PC-3 (cell line): ENCODE measurements at places on chromosomes 1 and 21. TPM values are rescaled to one million over a fixed set of nuclear protein-coding genes. Genes with fewer than 3 reads are reported as not detected.

DNA sequence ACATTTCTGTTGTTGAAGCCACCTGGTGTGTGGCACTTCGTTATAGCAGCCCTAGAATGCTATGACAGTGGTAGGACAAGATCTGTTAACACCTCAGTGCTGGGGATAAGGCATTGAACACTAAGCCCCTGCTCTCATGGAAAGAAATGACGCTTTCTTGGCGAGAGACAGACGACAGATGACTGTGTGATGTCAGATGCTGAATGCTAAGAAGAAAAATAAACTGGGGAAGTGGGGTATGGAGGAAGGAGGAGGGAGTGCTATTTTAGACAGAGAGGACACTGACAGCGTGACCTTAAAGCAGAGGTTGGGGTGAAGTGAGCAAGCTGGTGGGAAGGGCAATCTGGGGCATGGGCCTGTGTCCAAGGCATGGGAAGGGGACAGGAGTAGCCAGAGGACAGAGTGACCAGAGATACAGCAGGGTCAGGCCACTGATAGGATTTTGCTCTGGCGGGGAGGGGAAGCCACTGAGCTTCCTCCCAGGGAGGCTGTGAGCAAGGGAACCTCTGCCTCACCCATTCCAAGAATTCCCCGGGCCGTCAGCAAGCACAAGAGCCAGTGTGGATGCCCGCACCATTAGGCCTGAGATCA, 15.2 kb downstream of the DOP1B start:
- H3K4me1 ChIP-seq: no peaks in the 10 kb centered on the region
- peaks cover 5% of the 10 kb centered on the region; the same call in 1 of the 2 replicates for H3K36me3 ChIP-seq
- no peak for DNase-seq
- H3K27me3 ChIP-seq: no peaks in the 10 kb centered on the region

- no peak overlapping the region for H3K4me3 ChIP-seq
- H3K27ac ChIP-seq: no peak overlapping the region
- no peaks in the 10 kb centered on the region for H3K27me3 ChIP-seq
- no peaks in the 10 kb centered on the region for H3K4me1 ChIP-seq
- H3K36me3 ChIP-seq: no peaks in the 10 kb centered on the region
These were observed 11.4 kb downstream of the TIE1 start for GRCh38 chr1:43312212-43312623.

The CNST gene
- total RNA-seq: 13.5 and 15.0 TPM in 2 replicates

- DNase-seq: no peak
- H3K27ac ChIP-seq: no peak overlapping the region
- H3K36me3 ChIP-seq: no peaks in the 10 kb centered on the region
- no peak overlapping the region for H3K4me3 ChIP-seq
- no peaks in the 10 kb centered on the region for H3K27me3 ChIP-seq
- H3K4me1 ChIP-seq: no peaks in the 10 kb centered on the region
These were observed 28.7 kb downstream of the ABCA4 start for GRCh38 chr1:94092210-94092613.

GRCh38 chr21:45584786-45585185, 42.5 kb upstream of the SLC19A1 start:
- H3K4me1 ChIP-seq: no peaks in the 10 kb centered on the region
- no peak for DNase-seq
- H3K4me3 ChIP-seq: no peak overlapping the region
- no peak overlapping the region for H3K27ac ChIP-seq
- H3K36me3 ChIP-seq: no peaks in the 10 kb centered on the region

The RYR2 gene
- total RNA-seq: not detected in 2 replicates

The ALX3 gene
- total RNA-seq: not detected in 2 replicates

The ANKRD34A gene
- 0.29 and 2.8 TPM in 2 replicates for total RNA-seq

GRCh38 chr1:37157634-37158033, 123.3 kb upstream of the GRIK3 start:
- H3K27ac ChIP-seq: no peak overlapping the region
- no peaks in the 10 kb centered on the region for H3K4me1 ChIP-seq
- no peaks in the 10 kb centered on the region for H3K36me3 ChIP-seq
